ENCODE measurements at places on chromosomes 12 and 14. TPM values are rescaled to one million over a fixed set of nuclear protein-coding genes. Genes with fewer than 3 reads are reported as not detected.
A peak's percentile ranks its signal among the peaks of the same experiment; 100 is the strongest.

Gene ACTR6
- total RNA-seq: 26.3 TPM

Gene MYF5
- not detected for total RNA-seq

GRCh38 chr12:6213969-6214368 is 13.8 kb downstream of the CD9 start:
- no peaks in the 10 kb centered on the region for H3K27me3 ChIP-seq
- DNase-seq: no peak
- peaks cover 30% of the 10 kb centered on the region for H3K4me1 ChIP-seq
- H3K27ac ChIP-seq: no peak overlapping the region
- H3K4me3 ChIP-seq: no peak overlapping the region
- no peaks in the 10 kb centered on the region for H3K36me3 ChIP-seq

GRCh38 chr12:9364224-9365176 is 156.3 kb upstream of the PZP start:
- no peaks in the 10 kb centered on the region for H3K27me3 ChIP-seq
- DNase-seq: peak; percentile 78
- H3K36me3 ChIP-seq: no peaks in the 10 kb centered on the region
- H3K4me1 ChIP-seq: peaks cover 46% of the 10 kb centered on the region

DNA sequence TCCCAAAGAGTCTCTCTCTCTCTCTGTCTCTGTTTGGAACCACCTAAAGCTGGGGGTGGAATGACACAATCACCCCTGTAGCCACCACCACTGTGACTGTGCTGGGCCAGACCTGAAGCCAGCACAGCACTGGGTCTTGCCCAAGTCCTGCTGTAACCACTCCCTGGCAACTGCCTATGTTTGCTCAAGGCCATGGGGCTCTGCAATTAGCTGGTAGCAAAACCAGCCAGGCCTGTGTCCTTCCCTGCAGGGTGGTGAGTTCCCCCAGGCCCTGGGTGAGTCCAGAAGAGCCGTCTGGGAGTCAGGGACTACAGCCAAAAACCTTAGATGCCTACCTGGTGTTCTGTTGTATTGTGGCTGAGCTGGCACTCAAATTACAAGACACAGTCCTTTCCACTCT is 50.8 kb downstream of the DGLUCY start:
- H3K36me3 ChIP-seq: peaks cover 26% of the 10 kb centered on the region
- DNase-seq: no peak
- H3K27ac ChIP-seq: peak overlapping the region; percentile 2
- H3K4me3 ChIP-seq: no peak overlapping the region
- H3K27me3 ChIP-seq: no peaks in the 10 kb centered on the region

DNA sequence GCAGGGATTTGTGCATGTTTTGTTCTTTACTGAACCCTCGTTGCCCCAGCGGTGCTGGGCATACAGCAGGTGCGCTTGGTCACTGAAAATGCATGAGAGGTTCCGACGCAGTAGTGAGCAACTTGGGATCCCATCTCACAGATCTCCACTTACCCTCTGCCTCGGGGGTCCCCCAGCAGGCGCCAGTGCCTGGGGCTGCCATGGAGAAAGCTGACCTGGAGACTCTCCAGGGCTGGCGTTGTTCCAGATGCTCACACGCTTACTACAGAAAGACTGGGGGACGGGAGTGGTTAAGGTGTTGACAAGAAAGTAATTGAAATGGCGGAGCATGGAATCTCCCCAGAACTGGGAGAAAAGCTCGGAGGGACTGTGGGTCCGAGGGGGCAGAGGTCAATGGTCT is 14.2 kb downstream of the GLT1D1 start:
- H3K4me3 ChIP-seq: no peak overlapping the region
- H3K36me3 ChIP-seq: no peaks in the 10 kb centered on the region
- no peaks in the 10 kb centered on the region for H3K27me3 ChIP-seq
- no peak overlapping the region for H3K27ac ChIP-seq
- no peaks in the 10 kb centered on the region for H3K4me1 ChIP-seq
- no peak for DNase-seq

- peaks cover 34% of the 10 kb centered on the region for H3K4me1 ChIP-seq
- H3K27ac ChIP-seq: no peak overlapping the region
- DNase-seq: no peak
- H3K4me3 ChIP-seq: no peak overlapping the region
- H3K27me3 ChIP-seq: no peaks in the 10 kb centered on the region
- peaks cover 20% of the 10 kb centered on the region for H3K36me3 ChIP-seq
Observed at GRCh38 chr12:94982456-94982855, 21.0 kb downstream of the NDUFA12 start.

- DNase-seq: no peak
- H3K36me3 ChIP-seq: no peaks in the 10 kb centered on the region
- H3K27me3 ChIP-seq: peaks cover 7% of the 10 kb centered on the region
- H3K4me3 ChIP-seq: no peak overlapping the region
- no peaks in the 10 kb centered on the region for H3K4me1 ChIP-seq
Observed at GRCh38 chr12:76249501-76249900, 98.7 kb downstream of the BBS10 start.

- H3K36me3 ChIP-seq: peaks cover 31% of the 10 kb centered on the region
- H3K4me3 ChIP-seq: no peak overlapping the region
- no peaks in the 10 kb centered on the region for H3K27me3 ChIP-seq
- DNase-seq: no peak
Observed at GRCh38 chr12:68636268-68636667, 25.6 kb downstream of the RAP1B start.
